Activated T-cell treated with anti-CD3 and anti-CD28 coated beads for 1 hour (primary cell): ENCODE measurements at places on chromosomes 4 and X.

DNA sequence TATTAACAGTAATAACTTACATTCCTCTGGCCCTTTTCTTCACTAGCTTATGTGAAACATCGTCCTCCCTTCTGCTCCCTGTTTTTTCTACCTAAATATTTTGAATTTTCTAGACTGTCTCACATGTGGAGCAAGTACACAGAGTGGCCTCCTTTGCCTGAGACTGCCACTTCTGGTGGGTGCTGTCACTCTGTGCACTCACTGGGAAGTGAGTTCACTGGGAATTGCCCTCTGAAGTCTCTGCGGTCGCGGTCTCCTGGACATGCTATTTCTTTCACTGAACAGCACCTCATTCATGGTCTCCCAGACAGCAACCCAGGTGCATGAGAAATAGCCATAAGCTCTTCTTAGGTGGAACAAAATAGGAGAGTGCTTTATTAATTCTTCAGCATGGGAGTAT, 1179.7 kb upstream of the ADGRL3 start:
- DNase-seq: no peak

DNA sequence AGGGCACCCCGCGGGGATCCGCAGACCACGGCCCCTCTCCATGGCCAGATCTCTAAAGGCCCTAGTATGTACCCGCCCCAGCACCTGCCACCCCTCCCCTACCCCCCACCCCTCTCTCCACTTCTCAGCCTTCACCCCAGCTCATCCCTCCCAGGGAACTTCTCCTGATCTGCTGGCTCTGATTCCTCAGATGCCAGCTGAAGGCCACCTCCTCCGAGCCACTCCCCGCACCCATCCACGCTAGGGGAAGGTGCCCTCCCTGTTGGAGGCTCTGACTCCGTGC, 11.9 kb downstream of the PSAPL1 start:
- no peak for DNase-seq

GRCh38 chr4:144213371-144213770, 72.9 kb upstream of the GYPA start:
- DNase-seq: no peak

- no peak for DNase-seq
These were observed 210.8 kb upstream of the GYPA start for GRCh38 chr4:144351306-144351705.

DNA sequence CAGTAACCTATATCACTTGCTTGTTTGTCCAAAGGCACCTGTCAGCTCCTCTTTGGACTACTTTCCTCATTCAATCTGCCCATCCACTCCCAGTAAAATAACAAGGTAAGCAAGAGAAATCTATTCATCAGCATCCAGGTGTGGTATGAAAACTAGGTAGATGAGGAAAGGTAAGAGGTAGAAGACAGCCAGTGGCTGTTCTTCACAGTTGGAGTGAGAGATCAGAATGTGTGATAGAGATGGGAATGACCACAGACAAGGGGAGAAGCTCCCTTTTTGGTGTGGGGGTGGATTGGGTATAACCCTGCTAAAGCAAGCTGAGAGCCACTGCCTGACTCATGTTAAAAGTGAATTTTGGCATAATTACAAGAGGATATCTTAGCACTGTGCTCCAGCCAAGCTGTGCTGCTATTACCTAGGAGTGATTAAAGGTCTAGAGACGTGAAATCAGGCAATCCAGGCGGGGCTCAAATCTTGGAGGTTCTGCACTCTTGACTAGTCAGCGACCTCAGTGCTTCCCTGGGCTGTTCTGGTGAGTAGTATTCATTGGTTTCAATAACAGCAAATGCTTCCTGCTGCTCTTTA, 28.1 kb upstream of the RASL11B start:
- DNase-seq: no peak
